ENCODE measurements at places on chromosomes 11 and 22.

GRCh38 chr11:17294033-17294432 is 17.5 kb downstream of the NUCB2 start:
- no peak for DNase-seq

GRCh38 chr11:12981676-12982522 is 27.2 kb upstream of the RASSF10 start:
- no peak for DNase-seq

DNA sequence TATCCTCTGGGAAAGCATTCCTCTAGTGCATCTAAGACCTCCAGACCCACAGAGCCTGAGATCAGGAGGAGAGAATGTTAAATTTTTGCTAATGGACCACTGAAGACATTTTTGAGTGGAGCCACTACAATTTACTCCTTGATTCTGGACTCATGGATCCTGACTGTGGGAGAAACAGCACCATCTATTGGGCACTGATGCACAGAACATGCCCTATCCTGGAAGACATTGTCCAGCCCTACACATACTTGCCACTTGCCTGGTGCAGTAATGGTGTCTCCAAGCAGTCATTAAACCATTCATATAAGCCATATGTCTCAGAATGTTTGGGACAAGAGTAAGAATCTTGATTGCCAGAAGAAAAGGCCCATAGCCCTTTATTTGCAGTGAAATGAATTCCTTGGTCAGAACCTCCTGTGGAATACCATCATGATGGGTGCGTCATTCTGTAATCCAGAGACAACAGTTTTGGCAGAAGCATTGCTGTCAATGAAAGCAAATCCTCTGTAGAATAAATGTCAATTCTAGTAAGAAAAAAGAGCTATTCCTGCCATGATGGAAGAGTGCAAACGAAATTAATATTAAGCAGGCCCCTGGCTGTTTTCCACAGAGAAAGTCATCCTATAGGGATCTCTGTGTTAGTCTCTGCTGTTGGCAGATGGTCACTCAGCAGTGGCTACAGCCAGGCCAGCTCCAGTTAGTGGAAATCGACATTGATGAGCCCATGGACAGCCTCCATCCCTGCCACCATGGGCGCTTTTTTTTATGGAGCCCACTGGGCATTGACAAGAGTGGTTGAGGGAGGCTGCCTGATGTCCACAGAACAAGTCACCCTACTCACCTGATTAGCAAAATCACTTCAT is 43.5 kb downstream of the GGTLC2 start:
- no peak for DNase-seq

- peak; percentile 42 for DNase-seq
These were observed 504 bp downstream of the CFL1 start for GRCh38 chr11:65857500-65857852.

All from activated T-cell treated with anti-CD3 and anti-CD28 coated beads for 24 hours (primary cell).